ENCODE measurements at places on chromosomes 11 and 22.

GRCh38 chr11:73797457-73797856 is 9.8 kb downstream of the MRPL48 start:
- DNase-seq = no peak

DNA sequence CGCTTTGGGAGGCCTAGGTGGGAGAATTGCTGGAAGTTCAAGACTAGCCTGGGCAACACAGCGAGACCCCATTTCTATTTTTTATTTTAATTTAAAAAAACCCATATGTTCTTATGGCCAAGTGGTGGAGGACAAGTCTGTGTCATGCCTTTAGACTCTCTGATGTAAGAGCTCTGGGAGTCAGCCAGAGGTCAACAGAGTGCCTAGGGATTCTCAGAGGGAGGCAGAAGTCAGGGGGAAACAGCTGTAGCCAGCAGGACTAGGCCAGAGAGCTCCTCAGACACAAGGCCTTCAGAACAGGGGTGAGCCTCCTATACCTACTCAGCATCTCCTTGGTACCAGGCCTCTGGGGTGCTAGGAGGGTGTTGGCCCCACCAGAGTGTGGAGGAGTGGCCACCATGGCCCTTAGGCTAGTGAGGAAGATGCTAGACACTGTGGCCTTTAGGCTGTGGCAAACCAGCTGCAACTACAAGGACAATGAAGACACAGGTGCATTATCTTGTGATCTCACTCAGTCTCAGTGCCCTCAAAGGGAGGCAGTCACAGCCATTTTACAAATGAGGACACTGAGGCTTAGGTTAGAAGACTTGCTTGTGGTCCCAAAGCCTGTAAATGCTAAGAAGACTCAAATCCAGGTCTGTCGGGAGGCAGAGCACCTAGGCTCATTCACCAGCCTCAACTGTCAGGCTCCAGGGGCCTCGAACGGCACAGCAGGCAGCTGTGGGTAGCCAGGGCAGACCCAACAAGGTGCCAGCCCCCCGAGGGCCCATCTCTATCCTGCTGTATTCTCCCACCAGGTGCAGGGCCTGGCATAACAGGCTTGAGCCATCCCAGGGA is 5.0 kb downstream of the ZP1 start:
- no peak for DNase-seq

DNA sequence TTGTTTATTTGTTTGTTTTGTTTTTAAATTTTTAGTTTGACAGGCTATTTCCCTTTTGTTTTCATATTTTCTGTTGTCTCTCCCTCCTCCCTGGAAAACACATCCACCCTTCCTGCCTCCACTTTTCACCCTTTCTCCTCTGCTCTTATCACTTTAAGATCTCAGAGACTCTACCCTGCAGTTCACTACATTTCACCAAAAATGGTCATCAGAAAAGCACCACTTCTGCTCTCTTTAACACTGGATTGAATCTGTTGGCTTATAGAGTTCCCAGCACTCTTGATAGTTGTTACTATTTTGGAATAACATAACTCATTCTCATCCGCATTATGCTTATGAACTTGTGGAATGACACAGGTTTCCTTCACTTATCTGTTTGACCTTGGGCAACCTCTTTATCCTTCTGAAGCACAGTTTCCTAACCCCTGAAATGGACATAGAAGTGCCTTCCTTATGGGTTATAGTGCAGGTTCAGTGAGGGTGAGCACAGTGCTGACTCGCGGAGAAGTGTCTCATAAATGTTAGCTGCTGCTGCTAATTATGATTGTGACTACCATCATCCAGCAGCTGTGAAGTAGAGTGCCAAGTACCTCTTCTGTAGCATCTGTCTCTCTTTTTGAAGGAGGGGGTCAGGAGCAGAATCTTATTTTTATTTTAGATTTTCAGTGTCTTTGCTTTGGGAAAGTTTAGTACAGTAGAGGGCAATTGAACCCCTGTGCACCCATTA is 15.0 kb downstream of the TEAD1 start:
- DNase-seq = no peak

DNA sequence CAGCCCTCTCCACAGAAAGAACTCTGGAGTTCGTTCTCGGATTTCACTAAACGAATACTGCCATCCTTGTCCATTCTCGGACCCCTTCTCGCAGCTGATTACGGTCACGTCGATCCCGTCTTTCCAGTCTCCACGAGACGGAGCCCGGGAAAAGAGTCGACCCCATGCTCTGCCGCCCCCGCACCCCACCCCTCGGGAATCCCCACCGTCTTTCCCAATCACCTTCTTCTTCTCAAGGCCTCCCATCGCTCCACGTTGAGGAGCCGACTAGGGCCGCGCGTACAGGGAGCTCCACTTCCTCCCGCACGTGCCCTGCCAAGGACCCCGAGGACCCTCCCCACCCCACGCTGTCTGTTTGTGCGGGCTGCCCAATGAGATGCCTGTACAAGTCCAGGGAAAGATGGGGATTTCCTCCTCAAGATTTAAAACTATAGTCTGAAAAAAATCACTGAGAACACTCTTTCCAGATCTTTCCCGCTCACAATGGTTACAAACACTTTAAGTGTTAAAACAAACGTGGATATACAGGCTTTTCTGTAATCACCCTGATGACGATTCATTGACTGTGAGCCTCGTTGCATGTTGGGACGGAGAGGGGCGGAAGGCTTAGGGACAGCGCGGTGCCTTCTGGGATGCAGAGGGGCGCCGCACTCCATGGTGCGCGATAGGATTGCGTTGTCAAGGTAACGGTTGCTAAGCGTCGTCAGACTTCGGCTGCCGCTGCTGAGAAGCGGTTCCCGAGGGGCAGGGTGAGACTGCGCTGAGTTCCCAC is at the start of gene PES1:
Gene PES1, minus strand, starts transcription at position 323 of the 772 bp plus-strand sequence. Its CDS starts 77 bp downstream, at position 246.
- peak; percentile 90 for DNase-seq

DNA sequence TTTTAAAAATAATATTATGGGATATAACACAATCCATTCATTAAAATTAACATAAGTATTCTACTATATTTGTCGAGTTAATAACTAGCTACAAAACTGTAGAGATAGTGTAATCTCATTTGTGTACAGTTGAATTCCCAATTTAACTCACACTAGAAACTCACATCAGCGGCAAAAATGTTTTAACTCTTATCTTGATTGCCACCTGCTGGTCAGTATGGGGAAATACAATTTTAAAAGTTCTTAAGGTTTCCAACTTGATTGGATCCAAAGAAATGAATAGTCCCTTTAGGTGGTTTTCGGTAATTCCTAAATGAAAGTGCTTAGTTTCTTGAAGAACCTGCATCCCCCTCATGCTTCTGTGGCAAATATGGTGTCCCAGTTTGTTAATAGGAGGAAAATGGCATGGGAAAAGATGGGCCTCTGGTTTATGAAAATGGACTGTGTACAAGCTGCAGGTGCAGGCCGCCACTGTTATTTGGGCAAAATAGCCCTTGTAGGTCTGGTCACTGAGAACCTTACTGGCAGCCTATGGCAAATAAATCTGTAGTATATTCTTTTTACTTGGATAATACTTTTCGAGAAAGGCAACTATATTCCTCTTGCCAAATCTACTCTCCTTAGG is 33.7 kb upstream of the SLC17A6 start:
- DNase-seq = no peak

GRCh38 chr22:20191000-20191515 is 40.2 kb upstream of the CCDC188 start:
- DNase-seq = no peak

GRCh38 chr22:38943201-38943600 is 14.2 kb upstream of the APOBEC3A start:
- no peak for DNase-seq

DNA sequence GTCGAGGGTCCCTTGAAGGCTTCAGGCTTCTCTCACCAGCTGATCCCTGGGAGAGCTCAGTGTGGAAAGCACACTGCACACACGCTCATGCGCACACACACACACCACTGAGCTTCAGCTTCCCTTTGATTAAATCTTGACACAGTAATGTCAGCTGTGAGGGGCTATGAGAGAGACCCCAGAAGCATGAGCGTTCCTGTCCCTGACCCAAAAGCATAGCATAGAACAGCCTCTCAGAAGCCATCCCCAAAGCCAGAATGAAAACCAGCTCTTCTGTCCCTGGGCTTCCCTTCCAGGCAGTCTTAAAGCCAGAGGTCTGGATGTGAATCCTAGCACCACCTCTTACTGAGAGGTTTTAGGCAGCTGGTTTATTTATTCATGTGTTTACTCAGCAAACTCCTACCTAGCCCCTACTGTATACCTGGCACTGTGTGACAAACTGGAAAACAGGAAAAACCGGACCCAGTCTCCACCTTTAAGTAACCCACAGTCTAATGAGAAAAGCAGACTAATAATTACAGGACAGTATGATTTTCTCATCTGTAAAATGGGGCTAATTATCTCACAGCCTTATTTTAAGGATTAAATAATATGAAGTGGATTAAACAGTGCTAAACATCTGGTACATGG is 15.9 kb downstream of the GALNT18 start:
- DNase-seq = no peak

- DNase-seq = peak; percentile 41
Measured at GRCh38 chr22:22558972-22559603, at the start of gene PRAME. Gene PRAME (minus strand): TSS chr22:22559265. CDS start chr22:22556832, 2,433 bp downstream.

DNA sequence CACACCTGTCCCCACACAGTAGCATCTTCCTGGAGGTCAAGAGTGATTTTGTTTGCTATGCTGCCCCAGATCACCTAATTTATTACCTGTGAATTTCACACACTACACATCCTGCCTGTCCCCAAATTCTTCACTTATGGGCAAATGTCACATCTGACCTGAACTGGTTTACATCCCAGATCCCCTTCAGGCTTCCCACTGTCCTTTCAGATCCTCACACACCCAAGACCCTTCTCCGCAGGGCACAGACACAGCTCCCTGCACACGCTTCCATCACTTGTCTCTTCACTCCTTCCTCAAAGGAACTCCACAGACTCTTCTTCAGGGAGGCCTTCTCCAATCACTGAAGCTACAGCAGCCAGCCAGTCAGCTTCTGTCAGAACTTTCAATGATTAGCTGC is 118.7 kb upstream of the IGLL5 start:
- DNase-seq = no peak

DNA sequence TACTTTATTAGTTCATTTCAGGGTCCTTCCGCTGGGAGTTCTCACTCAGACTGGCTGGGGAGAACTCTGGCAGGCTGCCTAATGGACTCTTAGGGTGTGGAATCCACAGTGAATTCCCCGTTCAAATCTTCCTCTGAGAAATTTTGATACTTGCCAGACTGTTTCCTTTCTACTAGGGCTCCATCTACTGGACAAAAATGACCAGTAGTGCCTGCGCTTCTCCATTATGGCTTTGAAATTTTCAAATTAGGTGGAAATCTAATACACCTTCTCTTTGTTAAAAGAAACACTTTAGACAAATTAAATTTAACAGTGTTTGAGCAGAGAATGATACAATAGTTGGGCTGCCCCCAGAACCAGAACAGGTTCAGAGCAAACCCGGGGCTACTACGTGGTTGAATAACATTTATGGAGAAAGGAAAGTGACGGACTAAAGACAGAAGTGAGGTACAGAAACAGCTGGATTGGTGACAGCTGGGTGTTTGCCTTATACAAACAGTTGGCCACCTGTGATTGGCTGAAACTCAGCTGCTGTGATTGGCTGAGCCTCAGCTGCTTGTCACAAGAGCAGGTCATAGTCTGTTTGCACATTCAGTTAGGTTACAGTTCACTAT is 52.9 kb upstream of the FDX1 start:
- no peak for DNase-seq

- no peak for DNase-seq
Measured at GRCh38 chr11:113014262-113015097, 53.3 kb downstream of the NCAM1 start.

Measured in activated T-cell treated with anti-CD3 and anti-CD28 coated beads for 4 hours (primary cell).